NCI-H460 (cell line): ENCODE measurements at places on chromosomes 2 and 18. TPM values are rescaled to one million over a fixed set of nuclear protein-coding genes. Genes with fewer than 3 reads are reported as not detected.

DNA sequence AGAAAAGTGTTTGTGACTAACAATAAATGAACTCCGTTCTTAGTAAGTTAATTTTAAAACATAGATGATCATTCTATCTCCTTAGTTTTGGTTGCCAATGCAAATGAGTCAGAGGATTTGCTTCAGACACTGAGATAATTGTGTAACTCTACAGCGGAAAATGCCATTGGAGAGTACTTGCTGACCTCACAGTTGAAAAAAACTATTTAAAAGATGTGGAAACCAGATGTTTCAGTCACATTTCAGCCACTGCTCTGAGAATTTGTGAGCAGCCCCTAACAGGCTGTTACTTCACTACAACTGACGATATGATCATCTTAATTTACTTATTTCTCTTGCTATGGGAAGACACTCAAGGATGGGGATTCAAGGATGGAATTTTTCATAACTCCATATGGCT, at the start of gene TNFAIP6:
TSS of gene TNFAIP6 (plus strand) at position 234 of the 400 bp plus-strand sequence. CDS start at position 309, 75 bp downstream.
- DNase-seq: no peak

DNA sequence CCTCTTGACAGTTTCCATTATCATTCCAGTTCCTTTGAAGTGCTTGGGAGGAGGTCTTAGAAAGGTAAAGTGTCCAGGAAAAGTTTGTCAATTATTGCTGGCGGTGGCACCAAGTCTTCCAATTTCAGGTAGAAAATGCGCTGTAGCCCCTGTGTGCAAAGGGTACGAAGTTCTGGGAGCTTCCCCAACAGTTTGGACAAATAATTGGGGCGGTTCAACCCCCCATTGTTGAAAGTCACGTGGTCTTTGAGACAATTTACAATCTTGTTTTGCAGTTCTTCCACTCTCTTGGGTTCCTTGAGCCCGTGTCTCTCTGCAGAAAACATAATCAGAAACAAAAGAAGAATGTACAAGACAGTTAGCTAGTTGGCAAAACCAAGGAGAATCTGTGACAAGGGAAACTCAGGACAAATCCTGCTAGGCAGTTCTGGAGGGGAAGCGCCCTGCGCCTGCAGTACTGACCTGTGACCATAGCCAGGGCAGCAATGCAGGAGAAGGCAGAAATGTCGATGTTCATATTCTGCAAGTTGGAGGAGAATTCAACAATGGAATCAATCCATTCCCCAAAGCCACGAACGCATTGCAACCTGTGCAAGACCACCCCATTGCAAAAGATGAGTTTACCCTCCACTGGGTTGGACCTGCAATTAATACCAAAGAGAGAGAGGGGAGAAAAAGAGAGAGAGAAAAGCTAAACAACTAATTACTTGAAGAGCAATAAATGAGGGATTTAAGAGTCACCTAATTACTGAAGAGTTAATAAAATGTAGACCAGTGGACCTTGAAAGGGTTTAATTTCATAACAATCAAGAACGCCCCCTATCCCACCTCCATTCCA, 6.6 kb downstream of the NR4A2 start:
- no peak for DNase-seq

GRCh38 chr2:60961457-60961856, 56.1 kb upstream of the PEX13 start:
- DNase-seq: peak; percentile 5

DNA sequence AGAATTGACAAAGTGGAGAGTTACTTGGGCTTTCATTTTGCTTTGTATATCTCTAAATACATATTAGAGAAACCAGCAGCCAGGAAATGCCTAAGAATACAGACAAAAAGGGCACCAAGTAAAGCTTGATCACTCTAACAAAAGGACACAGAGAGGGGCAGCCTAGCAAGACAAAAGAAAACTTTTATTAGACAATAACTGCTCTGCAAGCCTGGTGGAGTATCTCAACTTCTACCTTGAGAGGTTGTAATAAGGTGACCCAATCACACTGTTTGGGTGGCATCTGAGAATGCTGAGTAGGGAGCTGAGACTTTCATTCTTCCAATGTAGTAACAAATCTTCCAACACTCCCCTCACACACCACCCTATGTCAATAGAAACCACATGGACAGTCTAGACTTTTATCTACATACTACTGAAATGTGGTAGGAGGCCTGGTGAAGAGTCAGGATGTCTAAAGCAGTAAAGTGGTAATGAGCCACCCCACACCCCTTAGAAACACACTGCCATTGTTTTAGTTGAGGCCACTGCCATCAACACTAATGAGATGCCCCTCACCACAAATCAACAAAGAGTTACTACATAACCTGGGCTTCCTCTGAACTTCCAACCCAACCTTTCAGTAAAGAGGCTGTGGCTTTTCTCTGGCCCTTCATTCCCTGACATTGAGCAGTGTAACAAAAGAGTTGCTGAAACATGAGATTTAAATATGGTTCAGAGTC, 726.7 kb upstream of the POU3F3 start:
- DNase-seq: no peak

DNA sequence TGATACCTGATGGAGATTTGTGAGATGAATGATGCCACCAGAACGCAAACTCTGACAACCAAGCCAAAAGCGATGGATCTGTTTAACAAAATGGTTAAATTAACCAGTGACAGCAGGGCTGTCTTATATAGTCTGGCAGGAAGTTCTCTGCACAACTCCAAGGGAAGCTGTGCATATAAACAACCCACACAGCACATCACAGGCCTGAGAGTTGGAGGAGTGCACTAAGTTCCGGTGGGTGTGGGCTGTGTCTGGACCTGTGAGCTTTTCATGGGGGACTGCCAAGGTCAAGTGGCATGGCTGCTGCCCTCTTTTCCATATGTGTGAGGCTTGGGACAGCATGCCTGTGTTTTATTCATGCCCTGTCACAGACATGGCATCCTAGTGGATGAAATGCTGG, 414.6 kb upstream of the TRIB2 start:
- no peak for DNase-seq

- no peak for DNase-seq
Observed at GRCh38 chr2:8653485-8653884, 28.4 kb upstream of the ID2 start.

- no peak for DNase-seq
Observed at GRCh38 chr18:78422336-78422735, 557.3 kb upstream of the SALL3 start.

DNA sequence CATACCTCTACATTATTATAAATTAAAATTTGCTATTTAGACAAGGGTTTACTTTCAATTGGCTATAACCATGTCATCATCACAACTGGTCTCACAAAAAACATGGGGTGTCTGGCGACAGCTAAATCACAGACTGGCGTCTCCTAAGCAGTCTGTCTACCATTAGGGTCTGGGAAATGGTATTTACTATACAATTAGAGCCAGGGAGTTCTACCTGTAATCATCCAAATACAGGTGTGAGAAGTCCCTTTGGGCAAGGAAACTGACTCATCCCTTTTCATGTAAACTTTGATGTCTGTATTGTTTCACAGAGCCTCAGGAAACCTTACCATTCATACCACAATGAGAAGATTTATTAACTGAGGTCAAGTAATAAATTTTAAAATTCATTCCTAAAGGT, 126.7 kb downstream of the OLA1 start:
- no peak for DNase-seq

- no peak for DNase-seq
Observed at GRCh38 chr2:149612122-149612521, 24.5 kb upstream of the MMADHC start.

- DNase-seq: peak; percentile 11
Observed at GRCh38 chr2:64913357-64913869, 75.8 kb upstream of the SLC1A4 start.

DNA sequence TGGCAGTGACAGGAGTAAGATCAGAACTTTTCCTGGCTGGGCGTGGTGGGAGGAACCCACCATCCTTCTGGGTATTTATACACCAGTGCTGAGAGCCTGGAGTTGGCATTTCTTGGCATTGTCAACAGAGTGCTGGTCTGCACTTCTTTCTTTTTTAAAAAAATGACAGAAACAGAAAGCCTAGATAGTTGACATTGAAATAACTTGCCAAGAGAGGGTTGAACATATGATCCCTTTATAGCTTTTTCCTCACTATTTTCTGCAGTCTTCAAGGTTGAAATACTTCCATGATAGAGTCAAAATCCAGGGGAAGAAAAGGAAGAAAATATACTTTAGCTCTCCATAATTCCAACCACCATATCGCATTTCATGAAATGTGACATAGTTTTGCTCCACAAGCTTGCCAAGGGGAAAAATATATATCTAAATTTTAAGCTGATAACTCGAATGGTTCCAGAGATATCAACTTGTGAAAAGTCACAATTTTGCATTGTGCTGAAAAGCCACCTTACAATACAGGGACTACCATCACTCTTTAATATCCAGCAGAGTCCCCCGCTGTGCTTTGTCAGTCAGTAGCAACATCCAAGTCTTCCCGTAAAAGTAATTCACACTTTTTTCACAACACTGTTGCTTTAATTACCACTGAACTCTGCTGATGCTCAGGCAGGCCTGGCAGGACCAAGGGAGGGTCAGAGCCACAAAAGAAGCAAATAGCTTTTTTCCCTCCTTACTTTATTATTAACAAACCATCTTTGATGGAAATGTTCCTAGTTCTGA, 764.9 kb upstream of the FANCL start:
- DNase-seq: no peak

GRCh38 chr2:190213441-190214335, 105.9 kb downstream of the HIBCH start:
- no peak for DNase-seq

DNA sequence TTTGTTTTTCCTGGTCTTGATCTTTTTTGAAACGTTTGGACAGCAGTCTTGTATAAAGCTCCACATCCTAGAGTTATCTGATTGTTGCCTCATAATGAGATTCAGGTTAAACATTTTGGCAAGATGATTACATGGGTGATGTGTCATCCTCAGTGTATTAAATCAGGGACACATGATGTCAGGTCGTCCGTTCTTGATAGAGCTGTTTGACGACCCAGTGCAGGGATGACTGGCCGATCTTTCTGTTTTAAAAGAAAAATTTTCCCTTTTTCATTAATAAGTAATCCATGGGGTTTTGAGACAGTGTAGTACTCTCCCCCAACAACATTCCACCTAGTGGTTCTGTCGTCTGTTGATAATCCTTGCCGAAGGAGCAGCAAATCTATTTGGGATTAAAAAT, 44.5 kb upstream of the SERPINB2 start:
- DNase-seq: no peak

GRCh38 chr2:98087447-98088020, 567 bp downstream of the VWA3B start:
- no peak for DNase-seq

DNA sequence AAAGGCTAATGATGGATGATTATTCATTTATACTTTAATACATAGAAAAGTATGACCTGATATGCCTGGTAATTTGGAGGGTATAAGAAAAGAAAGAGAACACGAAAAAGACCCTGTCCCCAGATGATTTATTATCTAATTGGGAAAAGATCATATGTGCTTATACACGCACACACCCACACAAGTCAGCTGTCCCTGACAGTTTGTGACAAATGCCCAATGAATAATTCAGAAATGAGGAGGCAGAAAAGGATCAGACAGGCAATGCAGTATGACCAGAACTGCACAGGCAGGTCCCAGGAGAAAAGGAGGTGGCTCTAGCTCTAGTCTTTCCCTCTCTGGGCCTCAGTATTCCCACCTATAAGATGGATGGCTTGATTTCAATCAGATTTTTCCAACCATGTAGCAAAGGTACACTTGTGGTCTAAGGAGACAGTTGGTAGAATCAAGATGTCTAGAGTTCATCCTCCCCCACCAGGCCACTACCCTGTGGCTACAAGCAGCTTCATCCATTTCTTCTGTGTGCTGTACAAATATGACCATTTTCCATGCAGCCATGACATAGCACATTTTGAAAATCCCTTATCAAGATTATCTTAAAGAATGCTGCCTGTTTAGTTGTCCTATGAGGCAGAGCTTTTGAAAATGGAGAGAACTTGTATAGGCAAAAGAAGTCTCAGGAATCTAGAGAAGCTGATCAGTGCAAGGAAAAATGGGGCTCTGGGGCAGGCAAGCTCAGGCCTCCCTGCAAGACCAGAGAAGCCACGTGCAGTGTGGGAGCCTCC, 19.7 kb downstream of the CYRIA start:
- DNase-seq: no peak

DNA sequence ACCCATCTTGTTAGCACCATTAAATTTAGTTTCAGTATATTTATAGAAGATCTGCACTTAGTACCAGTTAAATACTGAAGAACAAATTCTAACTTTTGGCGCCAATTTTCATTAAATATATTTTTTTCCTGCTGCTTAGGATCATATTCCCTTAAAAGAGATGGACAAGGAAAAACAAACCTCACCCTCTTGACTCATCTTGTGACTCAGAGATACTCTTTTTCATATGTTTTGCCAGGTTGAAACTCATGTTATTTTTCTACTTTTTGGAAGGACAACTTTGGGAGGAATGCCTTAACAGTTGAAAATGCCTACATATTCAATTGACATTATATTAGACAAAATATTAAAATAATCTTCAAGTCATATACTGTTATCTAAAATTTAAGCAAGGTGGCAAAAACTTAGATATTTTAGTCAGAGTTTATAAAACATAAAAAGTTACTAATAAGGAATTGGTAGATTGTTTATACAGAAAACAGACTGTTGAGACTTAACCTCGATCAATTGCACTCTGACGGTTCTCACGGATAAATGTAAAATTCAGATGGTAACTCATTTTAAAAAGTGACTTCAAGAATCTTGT, 36.2 kb downstream of the PNO1 start:
- DNase-seq: no peak

DNA sequence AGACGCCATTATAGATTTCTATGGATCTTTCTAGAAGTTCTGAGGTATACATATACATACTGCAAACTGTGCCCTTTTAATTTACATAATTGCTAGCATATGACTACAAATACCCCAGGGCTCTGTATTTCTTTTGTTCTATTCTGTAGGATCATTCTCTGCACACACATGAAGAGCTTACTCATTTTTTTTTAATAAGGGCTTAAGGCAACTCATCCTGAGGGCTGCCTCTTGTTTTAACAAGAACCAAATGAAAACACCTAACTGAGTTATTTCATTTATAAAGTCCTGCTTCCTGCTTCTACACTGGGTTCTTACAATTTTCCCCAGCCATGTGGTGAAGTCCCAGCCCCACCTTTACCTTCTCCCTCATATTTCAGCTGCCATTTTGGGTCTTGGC, 390.5 kb downstream of the IRS1 start:
- DNase-seq: no peak

GRCh38 chr2:54724560-54725342, 1.3 kb downstream of the EML6 start:
- DNase-seq: no peak

DNA sequence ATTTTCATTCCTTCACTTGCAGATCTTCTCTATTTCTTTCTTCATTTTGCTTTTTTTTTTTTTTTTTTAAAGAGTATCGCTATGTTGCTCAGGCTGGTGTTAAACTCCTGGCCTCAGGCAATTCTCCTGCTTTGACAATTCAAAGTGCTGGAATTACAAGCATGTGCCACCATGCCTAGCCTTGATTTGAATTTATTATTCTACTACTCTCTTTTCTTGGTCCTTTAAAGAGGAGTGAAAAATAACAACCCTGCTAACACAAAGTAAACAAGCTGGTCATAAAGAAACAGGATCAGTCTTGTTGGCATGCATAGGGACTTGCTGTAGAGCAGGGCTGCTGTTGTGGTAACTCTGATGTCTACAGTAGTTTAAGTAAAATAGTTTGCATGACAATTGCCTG, 1615.3 kb upstream of the ZEB2 start:
- no peak for DNase-seq

Gene GKN2
- 1.6 TPM in 2 replicates for total RNA-seq

Gene SLC16A14
- 27.6 and 28.4 TPM in 2 replicates for total RNA-seq

Gene MC5R
- total RNA-seq: not detected in 2 replicates

Gene TRIM43B
- total RNA-seq: 0.25 TPM in 1 of 2 replicates, not detected in the other

Gene TEX44
- not detected in 2 replicates for total RNA-seq

Gene KIAA2012
- not detected in 2 replicates for total RNA-seq

Gene CCDC148
- total RNA-seq: 0.32 TPM in 1 of 2 replicates, not detected in the other

Gene SPHKAP
- total RNA-seq: not detected in 2 replicates
